IgD-negative memory B cell (primary cell): ENCODE measurements at places on chromosomes 5 and 9. TPM values are rescaled to one million over a fixed set of nuclear protein-coding genes. Genes with fewer than 3 reads are reported as not detected.

The CDH6 gene
- not detected for polyA plus RNA-seq

The CFAP90 gene
- not detected for polyA plus RNA-seq

The TIMD4 gene
- polyA plus RNA-seq: not detected

The CYLC2 gene
- not detected for polyA plus RNA-seq

The GPX3 gene
- polyA plus RNA-seq: 2.8 TPM

The ANKRD31 gene
- 0.10 TPM for polyA plus RNA-seq

The KCNV2 gene
- not detected for polyA plus RNA-seq

The FREM1 gene
- not detected for polyA plus RNA-seq

The PCA3 gene
- polyA plus RNA-seq: not detected

The SPATA31A1 gene
- polyA plus RNA-seq: not detected
